ENCODE measurements at places on chromosomes 5 and 9.

DNA sequence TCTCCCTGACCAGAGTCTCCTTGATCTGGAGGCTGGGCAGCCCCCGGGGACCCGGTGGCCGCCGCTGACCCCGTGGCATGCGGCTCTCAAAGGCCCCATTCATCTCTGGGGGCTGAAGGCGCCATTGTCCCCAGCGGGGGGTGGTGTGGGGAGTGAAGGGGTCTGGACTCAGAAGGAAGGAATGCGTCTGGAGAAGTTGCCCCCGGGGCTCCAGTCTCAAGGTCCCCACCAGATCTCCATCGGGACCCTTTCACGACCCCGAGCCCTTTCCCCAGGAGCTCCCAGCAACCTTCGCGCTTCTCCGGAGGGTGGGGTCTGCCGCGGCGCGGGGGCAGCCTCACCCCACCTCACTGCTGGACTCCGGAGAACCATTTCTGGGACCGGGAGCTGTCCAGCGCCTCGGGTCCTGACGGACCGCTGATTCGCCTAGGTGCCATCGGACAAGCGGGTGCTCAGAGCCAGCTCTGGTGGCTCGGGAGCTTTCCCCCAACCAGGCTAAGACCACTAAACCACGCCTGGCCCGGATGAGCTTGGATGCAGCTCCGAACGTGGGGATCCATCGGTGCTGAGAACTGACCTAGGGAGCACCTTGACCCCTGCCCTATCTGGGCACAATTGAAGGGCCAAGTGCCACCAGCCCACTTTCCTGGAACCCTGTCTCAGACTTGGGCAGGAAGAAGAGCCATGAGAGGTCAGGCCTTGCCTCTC, 5.1 kb upstream of the PCDH1 start:
- no peak for DNase-seq

GRCh38 chr5:33936381-33937016, at the start of gene RXFP3:
Gene RXFP3, plus strand, starts transcription at chr5:33936386. Its CDS starts 355 bp downstream, at chr5:33936741.
- no peak for DNase-seq

DNA sequence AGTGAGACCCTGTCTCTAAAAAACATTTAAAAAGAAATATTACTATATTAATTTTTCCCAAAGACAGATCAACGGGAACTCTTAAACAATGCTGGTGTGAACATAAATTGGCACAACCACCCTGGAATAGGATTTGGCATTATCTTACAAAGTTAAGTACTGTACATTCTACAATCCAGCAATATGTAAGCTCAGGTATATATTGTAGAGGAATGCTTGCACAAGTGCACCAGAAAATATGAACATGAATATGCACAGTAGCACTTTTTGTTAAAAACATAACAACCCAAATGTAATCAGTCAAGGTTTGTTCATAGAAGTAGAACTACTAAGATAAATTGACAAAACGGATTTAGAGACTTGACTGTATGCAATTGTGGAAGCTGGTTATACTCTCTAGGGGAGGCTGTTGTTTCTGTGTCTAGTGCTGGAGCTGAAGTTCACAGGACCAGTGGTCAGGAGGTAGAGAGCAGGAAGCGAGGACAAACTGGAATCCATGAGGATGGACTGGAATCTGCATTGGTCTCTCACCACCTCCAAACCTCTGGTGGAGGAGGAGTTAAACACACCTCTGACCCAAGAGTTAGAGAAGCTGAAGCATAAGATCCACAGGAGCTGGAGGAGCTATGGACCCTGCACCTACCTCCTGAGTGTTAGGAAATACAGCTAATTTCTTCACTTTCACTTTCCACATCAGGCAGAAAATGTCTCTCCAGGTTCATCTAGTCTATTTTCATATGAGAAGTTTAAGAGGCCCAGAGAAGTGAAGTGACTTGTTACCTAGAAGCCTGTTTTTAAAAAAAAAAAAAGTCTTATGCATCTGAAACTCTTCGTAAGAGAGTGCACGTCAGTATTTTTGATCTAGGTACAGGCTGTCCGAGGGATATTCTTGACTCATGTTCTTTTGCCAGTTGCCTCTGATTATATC, 20.3 kb upstream of the RIC1 start:
- no peak for DNase-seq

DNA sequence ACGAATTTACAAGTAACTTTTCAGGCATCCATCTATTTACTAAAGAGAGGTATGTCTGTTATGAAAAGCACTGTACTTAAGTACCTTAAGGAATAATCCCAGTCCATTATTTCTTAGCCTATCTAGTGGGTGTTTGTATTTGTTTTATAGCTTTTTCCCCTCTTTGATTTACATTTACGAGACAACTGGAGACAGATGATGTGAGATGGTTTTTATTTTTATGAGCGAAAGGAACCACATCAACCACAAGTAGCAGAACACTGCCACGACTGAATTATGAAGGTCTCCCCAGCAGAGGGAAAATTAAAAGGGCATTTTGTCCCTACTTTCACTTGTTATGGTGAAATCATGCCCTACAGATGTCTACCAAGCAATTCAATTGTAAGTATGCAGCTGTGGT, 357.8 kb downstream of the NFIB start:
- no peak for DNase-seq

GRCh38 chr9:126804198-126804695, 593 bp upstream of the ZBTB43 start:
- no peak for DNase-seq

DNA sequence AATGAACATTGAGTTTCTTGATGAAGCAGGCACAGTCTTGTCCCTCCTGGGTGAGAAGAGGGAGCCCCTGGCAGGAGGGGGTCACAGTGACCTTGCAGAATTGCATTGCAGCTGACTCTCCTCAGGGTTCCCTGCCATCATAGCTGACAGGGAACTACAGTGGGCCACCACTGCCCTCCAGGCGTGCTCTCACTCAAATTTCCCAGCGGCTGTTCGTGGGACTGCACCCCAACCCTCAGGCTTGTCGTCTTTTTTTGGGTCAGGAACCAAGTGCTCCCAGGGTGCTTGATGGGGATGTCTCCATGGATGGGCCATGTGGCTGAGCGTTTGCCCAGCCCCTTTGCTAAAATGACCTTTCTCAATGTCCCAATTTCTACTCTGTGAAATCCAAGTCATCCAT, 215.8 kb downstream of the MELK start:
- no peak for DNase-seq
